Activated naive CD8-positive, alpha-beta T cell treated with anti-CD3 and anti-CD28 coated beads for 36 hours (primary cell): ENCODE measurements at places on chromosomes 1 and 21. TPM values are rescaled to one million over a fixed set of nuclear protein-coding genes. Genes with fewer than 3 reads are reported as not detected.

CDK18 gene
- total RNA-seq = 6.2 TPM

S100A16 gene
- total RNA-seq = not detected

NIBAN1 gene
- total RNA-seq = 8.1 TPM

- no peaks in the 10 kb centered on the region for H3K27me3 ChIP-seq
- H3K36me3 ChIP-seq = no peaks in the 10 kb centered on the region
- H3K4me3 ChIP-seq = no peak overlapping the region
- H3K27ac ChIP-seq = no peak overlapping the region
Measured at GRCh38 chr21:16421965-16422364, 692.2 kb downstream of the USP25 start.

- H3K4me1 ChIP-seq = peaks cover 4% of the 10 kb centered on the region
- no peaks in the 10 kb centered on the region for H3K36me3 ChIP-seq
- no peak overlapping the region for H3K4me3 ChIP-seq
- no peak for DNase-seq
- H3K27me3 ChIP-seq = no peaks in the 10 kb centered on the region
Measured at GRCh38 chr1:185433667-185434066, 116.6 kb upstream of the IVNS1ABP start.

GRCh38 chr1:111952125-111952657, 37.3 kb downstream of the KCND3 start:
- no peaks in the 10 kb centered on the region for H3K4me1 ChIP-seq
- no peak overlapping the region for H3K4me3 ChIP-seq
- no peak for DNase-seq
- peaks cover 26% of the 10 kb centered on the region for H3K27me3 ChIP-seq

- no peaks in the 10 kb centered on the region for H3K27me3 ChIP-seq
- H3K4me3 ChIP-seq = no peak overlapping the region
- DNase-seq = no peak
Measured at GRCh38 chr1:208202333-208202995, 41.7 kb downstream of the PLXNA2 start.

DNA sequence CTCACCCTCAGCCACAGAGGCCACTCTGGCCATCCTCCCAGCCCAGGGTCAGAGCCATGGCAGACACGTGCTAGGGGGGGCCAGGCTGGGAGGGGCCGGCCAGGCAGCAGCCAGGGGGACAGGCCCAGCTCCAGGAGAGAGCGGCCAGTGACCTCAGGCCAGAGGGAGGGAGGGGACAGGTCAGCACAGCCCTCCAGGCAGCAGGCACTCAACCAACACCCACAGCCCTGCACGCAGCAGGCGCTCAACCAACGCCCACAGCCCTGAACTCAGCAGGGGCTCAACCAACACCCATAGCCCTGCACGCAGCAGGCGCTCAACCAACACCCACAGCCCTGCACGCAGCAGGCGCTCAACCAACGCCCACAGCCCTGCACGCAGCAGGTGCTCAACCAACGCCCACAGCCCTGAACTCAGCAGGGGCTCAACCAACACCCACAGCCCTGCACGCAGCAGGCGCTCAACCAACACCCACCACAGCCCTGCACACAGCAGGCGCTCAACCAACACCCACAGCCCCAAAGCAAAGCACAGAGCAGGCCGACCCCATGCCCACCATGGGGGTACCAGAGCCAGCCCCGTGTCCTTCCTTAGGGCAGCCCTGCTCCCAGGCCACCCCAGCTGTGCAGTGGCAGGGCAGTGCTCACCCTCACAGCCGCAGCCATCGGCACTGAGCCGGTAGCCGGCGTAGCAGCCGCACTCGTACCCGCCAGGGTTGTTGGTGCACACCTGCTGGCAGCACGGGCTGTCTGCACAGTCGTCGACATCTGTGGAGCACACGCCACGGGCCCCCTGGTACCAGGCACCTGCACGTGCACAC, 55.9 kb downstream of the ARHGEF16 start:
- H3K36me3 ChIP-seq = peaks cover 3% of the 10 kb centered on the region
- H3K4me1 ChIP-seq = no peaks in the 10 kb centered on the region
- no peak overlapping the region for H3K27ac ChIP-seq
- no peak overlapping the region for H3K4me3 ChIP-seq

THEM5 gene
- not detected for total RNA-seq

DNA sequence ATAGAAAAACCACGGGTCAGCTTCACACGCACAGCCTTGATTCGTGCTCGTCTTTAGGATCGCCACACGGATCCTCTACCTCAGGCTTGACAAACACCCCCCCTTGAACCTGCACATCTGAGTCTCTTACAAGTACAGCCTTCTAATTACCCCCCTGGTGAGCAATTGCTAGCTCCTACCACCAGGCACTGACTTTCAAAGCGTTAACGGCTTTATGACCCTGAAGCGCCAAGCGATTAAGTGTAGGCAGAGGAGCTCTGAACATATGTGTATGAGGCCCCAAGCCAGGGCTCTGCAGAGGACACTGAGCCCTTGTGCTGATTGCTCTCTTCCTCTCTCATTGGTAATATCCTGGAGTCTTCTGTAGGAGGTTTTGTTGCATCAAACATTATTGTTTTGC, 55.7 kb upstream of the EPHA8 start:
- DNase-seq = no peak
- H3K27ac ChIP-seq = no peak overlapping the region
- no peaks in the 10 kb centered on the region for H3K27me3 ChIP-seq
- H3K4me1 ChIP-seq = no peaks in the 10 kb centered on the region
- H3K4me3 ChIP-seq = no peak overlapping the region
- H3K36me3 ChIP-seq = peaks cover 5% of the 10 kb centered on the region

DNA sequence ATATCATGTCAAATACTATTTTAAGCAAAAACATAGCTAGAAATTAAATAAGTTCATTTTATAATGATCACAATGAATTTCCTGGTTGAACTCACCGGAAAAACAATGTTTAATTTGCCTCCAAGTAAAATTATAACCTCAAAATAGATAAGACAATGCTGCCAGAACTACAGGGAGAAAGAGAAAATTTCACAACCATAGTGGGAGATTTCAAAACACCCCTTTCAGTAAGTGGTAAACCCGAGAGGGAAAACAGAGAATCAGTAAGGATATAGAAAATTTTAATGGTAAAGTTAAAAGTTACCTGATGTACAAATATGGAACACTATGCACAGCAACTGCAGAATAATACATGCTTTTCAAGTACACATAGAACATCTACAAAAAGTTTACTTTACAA, 43.2 kb upstream of the PLA2G4A start:
- no peaks in the 10 kb centered on the region for H3K36me3 ChIP-seq
- no peak overlapping the region for H3K4me3 ChIP-seq
- H3K27ac ChIP-seq = no peak overlapping the region

- H3K4me1 ChIP-seq = no peaks in the 10 kb centered on the region
- H3K4me3 ChIP-seq = no peak overlapping the region
- H3K27me3 ChIP-seq = peaks cover 11% of the 10 kb centered on the region
Measured at GRCh38 chr1:70091811-70092210, 113.6 kb downstream of the LRRC40 start.

DNA sequence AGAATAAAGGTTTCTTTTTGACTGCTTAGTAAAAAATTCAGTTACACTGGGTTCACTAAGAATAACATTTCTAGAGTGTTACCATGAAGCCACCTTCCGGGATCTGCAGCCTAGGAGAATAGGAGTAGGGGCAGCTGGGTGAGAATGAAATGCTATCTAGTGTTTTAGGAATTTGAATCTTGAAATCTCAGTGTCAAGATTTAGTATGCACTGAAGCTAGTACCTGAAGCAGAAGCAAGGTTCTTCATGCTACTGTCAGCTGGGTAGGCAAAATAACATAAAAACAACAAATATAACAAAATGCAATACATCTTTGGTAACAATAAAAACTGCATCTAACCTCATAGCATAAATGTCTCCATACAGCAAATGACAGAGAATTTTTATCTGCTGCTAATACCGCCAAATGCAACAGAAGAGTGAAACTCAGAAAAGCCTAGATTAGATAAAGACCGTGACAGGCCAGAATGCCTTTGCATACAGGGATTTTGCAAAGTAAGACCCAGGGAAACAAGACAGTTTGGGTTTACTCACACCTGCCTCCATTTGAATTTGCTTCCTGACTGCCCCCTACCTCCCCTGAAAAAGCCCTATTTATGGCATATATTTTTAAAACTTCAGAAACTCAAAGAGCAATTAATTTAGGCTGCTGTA, 58.2 kb downstream of the GADD45A start:
- no peak overlapping the region for H3K4me3 ChIP-seq
- H3K36me3 ChIP-seq = no peaks in the 10 kb centered on the region
- peaks cover 8% of the 10 kb centered on the region for H3K4me1 ChIP-seq
- H3K27me3 ChIP-seq = peaks cover 10% of the 10 kb centered on the region
- DNase-seq = no peak

- no peak overlapping the region for H3K4me3 ChIP-seq
- H3K4me1 ChIP-seq = peaks cover 50% of the 10 kb centered on the region
- peaks cover 67% of the 10 kb centered on the region for H3K36me3 ChIP-seq
- DNase-seq = no peak
- H3K27ac ChIP-seq = no peak overlapping the region
Measured at GRCh38 chr1:90936731-90937130, 85.1 kb downstream of the ZNF644 start.

GRCh38 chr21:41973427-41973831, 19.6 kb upstream of the C2CD2 start:
- no peaks in the 10 kb centered on the region for H3K27me3 ChIP-seq
- H3K4me3 ChIP-seq = no peak overlapping the region
- DNase-seq = no peak
- H3K36me3 ChIP-seq = peaks cover 2% of the 10 kb centered on the region
- H3K27ac ChIP-seq = no peak overlapping the region
- H3K4me1 ChIP-seq = peaks cover 9% of the 10 kb centered on the region

TBX19 gene
- total RNA-seq = 0.40 TPM

RGS13 gene
- total RNA-seq = not detected

GJC2 gene
- 1.1 TPM for total RNA-seq

DNA sequence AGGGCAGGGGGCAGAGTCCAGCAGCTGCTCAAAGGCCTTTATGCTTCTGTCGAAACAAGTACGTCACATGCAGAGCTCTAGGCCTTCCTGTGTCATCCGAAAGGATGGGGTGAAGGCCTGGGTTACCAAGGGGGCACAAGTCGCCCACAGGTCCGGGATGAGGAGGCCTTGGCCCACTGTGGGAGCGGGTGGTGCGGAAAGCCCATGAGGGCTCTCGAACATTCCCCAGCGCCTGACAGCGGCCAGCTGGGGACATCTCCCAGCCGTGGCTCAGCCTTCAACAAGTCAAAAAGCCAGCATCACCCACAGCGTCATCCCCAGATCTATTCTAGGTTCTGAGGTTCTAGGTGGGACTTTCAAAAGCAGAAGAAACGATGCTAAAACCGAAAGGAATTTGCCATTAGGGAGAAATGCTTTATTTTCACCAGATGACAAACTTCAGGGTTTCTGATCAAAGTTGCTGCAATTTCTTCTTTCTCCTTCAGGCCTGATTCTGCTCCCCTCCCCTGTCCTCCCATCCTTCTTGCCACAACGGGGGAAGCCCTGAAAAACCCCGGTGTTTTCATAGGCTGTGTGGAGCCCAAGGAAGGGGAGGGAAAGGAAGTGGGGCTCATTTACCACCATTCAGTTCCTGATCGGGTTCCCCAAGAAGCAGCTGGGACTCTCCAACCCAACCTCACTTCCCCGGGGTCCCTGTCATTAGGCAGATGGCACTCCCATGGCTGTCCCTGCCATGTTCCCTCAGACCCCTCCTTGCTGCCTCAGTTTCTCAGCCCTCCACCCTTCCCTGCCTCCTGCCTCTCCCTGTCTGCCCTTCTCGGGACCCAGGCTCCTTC, 17.6 kb downstream of the GPR137B start:
- peaks cover 38% of the 10 kb centered on the region for H3K36me3 ChIP-seq
- H3K4me3 ChIP-seq = no peak overlapping the region
- H3K27ac ChIP-seq = peak overlapping the region; percentile 11
- peaks cover 15% of the 10 kb centered on the region for H3K4me1 ChIP-seq
- DNase-seq = no peak

DNA sequence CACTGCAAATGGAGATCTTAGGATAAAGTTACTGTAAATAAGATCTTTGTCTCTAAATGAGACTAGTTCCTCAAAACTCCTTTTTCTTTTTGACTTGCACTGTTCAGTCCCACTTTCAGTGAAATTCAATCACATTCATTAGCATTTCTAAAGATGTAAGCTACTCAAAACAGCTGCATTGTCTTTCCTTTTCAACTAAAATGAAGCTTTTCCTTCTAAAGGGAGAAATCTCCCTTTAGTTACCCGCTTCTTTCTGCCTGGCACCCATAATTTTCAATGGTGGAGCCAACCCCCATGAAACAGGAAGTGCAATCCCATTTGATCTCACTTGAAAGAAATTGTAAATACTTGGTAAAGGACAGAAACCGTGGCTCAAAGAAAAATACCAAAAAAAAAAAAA, 387.4 kb upstream of the PKN2 start:
- no peaks in the 10 kb centered on the region for H3K4me1 ChIP-seq
- no peak overlapping the region for H3K27ac ChIP-seq
- no peak for DNase-seq
- H3K27me3 ChIP-seq = no peaks in the 10 kb centered on the region

DNA sequence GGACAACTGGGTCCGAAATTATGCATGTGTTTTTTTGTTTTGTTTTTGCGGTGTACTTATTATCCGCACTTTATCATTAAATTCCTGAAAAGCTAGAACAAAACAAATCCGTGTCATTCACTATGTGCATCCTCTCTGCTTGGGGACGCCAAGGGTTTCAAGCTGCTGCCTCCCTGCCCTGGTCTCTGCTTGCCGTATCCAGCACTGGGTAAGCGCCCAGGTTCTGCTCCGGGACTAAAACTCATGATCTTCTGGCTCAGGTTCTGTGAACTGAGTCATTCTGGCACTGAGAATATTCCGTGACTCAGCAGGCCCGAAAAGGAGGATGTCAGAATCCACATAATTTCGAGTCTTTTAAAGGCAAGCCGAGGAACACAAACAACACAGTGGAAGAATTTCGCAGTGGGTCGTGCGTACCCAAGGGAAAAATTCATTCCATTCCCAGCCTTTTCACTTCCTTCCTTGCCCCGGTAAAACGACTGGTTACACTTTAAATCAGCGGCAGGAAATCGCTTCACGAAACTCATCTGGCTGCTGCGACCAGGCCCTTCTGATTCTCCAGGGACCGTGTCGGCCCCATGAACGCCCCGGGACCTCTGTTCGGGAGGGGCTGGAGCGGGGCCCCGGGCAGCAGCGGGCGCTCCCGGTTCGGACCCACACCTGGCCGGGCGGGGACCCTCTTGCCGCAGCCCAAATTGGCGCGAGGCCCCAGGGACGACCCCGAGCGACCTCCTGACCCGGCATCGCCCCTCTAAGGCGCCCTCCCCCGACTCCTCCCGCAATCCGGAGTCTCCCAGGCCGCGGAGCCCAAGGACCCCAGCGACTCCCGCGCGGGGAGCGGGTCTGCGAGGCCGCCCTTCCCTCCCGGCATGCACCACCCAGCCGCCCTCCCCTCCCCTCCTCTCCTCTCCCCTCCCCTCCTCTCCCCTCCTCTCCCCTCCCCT, 746 bp upstream of the LAMC1 start:
- no peaks in the 10 kb centered on the region for H3K36me3 ChIP-seq
- H3K4me3 ChIP-seq = peak overlapping the region; percentile 71
- peaks cover 82% of the 10 kb centered on the region for H3K27me3 ChIP-seq
- peak; percentile 38 for DNase-seq

PTAFR gene
- total RNA-seq = 0.22 TPM

DNA sequence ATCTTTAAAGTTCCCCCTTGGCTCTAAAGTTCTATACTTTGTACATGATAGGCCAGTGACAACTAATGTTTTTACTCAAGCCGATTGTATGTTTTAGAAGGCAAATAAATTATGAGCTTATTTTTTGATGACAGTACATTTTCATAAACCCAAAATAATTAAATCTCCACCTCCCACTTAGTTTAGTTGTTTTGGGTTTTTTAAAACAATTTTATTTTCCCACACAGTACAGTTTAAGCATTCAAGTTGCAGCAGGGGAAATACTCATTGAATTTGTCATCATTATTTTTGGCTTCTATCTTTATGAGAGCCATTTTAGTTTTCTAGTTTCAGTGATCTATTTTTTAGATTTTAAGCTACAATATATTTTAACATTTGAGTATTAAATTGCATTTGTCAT, 93.6 kb downstream of the OLFML2B start:
- no peak overlapping the region for H3K27ac ChIP-seq
- peaks cover 36% of the 10 kb centered on the region for H3K4me1 ChIP-seq
- H3K27me3 ChIP-seq = no peaks in the 10 kb centered on the region
- peaks cover 32% of the 10 kb centered on the region for H3K36me3 ChIP-seq
